ENCODE measurements at places on chromosomes 2 and 18.

- no peak for DNase-seq
These were observed at the start of gene LBX2 for GRCh38 chr2:74499267-74499939. Gene LBX2, minus strand, starts transcription at chr2:74499603. Its CDS starts 66 bp downstream, at chr2:74499537.

DNA sequence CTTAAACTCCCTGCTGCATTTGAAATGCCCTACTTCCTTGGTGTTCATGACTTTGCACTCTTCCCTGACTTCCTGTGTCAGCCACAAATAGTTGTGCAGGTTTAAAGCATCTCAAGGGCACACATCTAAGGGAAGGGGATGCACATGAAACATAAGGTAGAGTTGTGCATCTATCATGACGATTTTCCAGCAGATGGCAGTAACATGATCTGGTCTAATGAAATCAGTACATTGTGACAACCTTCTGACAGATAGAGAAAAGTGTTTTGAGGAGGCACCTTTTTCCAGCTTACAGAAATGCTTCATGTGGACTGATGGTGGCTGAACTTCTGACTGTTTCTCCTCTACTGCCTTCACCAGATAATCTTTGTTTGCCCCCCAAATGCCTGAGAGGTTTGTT is 238.9 kb downstream of the XIRP2 start:
- peak; percentile 27 for DNase-seq

GRCh38 chr2:238421695-238422035 is 5.1 kb upstream of the ASB1 start:
- no peak for DNase-seq

DNA sequence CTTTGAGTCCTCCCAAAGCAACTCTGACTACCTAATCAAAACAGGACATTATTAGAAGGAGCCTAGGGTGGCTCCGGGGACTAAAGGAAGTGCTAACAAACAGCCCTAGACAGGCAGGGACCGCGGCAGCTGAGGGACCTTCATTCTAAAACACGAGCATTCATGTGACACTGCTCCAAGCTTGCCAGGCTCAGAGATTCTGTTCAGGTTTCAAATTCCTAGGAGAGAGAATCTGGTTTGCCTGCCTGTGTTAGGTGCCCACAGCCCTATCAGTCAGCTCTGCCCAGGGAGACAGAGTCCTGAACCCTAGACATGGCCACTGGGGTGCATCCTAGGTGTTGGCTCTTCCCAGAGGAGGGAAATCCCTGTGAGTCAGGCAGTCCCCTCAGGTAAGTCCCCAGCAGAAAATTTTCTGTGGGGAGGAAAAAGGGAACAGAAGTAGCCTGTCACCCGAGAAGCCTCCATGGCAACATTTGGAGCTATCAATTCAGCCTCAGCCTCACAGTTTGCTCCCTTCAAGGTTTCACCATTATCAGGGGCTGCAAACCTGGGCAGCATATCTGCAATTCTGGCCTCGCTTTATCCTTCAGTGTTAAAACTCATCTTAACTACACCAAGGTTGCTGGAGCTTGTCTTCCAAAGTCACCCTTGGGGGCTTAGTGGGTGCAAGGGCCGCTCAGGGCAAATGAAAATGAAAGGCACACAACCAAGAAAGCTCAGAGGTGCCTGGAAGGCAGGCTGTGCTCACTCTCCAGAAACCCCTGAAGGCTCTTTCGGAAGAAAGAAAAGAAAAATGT is 28.6 kb downstream of the PCBP1 start:
- DNase-seq: no peak

DNA sequence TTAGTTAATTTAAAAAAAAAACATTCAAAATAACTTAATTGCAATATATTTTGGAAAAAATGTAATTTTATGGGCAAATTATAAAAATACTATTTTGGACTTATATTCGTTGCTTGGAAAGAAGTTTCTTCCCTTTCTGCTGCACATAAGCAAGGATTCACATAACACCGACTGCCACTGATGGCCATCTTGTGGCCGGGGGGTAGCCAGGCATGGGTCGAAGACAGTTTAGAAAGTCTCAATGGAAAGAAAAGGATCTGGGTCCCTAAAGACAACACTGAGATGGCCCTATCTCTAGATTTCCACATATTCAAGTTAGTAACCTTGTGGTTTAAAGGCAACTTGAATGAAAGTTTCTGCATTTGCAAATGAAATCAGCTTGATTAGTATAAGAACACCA is 318.6 kb downstream of the AKAIN1 start:
- no peak for DNase-seq

DNA sequence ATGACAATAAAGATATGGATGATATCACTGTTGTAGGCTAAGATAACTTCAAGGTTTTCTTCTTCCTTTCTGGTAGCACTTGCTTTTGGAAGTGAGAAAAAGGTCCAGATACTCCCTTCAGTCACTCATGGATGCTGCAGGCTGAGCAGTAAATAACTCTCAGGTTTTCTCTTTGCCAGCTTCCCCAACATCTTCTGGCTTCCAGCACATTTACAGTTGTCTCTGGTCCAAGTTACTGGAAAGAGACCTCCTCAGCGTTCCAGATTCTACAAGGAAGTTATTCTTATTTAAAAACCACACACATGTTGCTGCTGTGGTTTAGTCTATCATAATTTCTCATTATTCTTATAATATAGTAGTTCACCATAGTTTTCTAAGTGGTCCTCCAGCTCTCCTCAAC is 383.4 kb downstream of the PLCL1 start:
- no peak for DNase-seq

DNA sequence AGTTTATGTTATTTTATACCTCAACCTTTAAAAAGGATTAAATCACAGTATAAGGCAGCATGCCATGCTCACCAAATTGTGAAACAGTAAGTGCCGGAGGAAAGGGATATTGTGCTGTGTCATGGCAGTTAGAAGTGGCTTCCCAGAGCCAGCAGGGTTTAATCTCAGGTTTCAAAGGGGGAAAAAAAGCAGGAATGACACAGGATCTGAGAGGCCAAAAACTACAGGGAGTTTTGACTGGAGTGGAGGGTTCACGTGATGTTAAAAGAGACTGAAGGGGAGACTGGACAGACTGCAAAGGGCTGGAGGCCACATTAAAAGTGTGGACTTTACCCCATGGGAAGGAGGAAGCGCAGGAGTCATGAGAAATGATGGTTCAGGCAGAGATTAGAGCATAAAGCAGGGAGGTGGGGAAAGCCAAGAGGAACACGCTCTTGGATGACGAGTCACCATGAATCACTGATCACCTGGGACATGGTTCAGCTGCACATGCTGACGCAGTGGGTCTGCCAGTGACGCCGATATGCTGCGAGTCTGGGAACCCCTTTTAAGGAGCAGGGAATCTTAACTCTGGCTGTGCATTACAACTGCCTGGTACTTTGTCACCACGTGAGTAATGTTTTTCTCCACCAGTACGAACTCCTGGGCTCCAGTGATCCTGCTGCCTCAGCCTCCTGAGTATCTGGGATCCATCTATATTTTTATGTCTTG is 6.1 kb downstream of the CHMP1B start:
- DNase-seq: peak; percentile 98

DNA sequence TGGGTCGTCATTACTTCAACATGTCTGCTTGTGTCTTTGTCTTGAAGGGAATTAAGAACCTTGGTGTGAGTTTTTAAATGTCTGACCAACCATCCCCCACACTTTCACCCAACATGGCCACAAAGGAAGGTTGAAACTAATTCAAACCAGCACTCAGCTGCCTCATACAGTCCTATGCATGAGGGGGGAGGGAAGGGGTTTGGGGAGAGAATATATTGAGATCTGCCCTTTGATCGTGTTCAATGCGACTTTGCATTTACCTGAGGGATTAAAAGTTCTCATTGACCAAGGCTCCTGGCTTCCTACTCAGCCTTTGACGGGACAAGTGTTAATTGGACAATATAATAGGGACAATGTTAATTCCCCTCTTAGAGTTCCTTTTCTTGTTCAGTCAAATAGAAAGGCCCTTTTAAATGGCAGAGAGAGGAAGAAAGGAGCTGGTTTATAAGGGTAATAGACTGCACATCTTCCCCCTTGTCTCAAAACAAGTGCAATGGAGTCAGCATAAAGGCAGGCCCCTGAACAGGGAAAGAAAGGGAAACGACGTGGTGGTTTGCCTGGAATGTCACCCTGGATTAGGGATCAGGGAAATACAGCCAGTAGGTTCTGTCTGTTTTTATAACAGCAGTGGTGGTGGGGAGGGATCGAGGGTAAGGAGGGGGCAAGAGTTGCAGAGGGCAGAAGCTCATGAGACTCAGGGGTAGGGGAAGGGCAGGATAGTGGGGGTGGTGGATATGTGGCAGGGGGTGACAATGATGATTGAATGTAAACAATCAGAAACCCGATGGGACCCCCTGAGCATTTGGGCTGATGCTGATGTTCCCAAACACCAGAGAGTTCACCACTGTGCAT is 198.7 kb downstream of the MYCN start:
- DNase-seq: no peak

- DNase-seq: no peak
These were observed 12.7 kb upstream of the BOK start for GRCh38 chr2:241545523-241546473.

- DNase-seq: no peak
These were observed 412.3 kb upstream of the ETAA1 start for GRCh38 chr2:66984864-66985263.

GRCh38 chr2:223856584-223856983 is 19.2 kb upstream of the AP1S3 start:
- DNase-seq: no peak

GRCh38 chr2:1723397-1724042 is 20.8 kb downstream of the PXDN start:
- no peak for DNase-seq

DNA sequence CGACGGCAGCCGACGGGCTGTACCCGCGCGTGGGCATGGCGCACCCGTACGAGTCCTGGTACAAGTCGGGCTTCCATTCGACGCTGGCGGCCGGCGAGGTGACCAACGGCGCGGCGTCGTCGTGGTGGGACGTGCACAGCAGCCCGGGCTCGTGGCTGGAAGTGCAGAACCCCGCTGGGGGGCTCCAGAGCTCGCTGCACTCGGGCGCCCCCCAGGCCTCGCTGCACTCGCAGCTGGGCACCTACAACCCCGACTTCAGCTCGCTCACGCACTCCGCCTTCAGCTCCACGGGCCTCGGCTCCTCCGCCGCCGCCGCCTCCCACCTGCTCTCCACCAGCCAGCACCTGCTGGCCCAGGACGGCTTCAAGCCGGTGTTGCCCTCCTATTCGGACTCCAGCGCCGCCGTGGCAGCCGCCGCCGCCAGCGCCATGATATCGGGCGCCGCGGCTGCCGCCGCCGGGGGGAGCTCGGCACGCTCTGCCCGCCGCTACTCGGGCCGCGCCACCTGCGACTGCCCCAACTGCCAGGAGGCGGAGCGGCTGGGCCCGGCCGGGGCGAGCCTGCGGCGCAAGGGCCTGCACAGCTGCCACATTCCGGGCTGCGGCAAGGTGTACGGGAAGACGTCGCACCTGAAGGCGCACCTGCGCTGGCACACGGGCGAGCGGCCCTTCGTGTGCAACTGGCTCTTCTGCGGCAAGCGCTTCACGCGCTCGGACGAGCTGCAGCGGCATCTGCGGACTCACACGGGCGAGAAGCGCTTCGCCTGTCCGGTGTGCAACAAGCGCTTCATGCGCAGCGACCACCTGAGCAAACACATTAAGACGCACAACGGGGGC is 2.0 kb downstream of the SP9 start:
- DNase-seq: peak; percentile 40

- DNase-seq: no peak
These were observed 28.8 kb upstream of the SULT1C4 start for GRCh38 chr2:108348816-108349570.

DNA sequence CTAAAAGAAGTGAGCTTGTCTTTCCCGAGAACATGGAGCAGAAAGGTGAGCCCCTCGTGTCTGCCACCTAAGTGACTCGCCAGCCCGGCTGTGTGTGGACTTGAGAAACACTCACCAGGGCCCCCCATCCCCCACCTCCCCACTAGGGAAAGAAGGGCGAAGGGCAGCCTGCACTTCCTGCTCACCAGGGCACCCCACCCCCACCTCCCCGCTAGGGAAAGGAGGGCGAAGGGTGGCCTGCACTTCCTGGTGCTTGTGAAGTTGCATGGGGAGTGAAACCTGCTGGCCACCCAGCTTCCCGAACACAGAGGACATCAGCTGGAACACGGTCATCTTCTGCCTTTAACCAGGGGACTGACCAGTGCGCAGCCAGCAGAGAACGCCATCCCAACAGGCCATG is 402.7 kb upstream of the SALL3 start:
- DNase-seq: no peak

GRCh38 chr18:73975266-73975665 is 172.4 kb downstream of the FBXO15 start:
- DNase-seq: no peak

- no peak for DNase-seq
These were observed 73.5 kb upstream of the SERTAD2 start for GRCh38 chr2:64727013-64727767.

DNA sequence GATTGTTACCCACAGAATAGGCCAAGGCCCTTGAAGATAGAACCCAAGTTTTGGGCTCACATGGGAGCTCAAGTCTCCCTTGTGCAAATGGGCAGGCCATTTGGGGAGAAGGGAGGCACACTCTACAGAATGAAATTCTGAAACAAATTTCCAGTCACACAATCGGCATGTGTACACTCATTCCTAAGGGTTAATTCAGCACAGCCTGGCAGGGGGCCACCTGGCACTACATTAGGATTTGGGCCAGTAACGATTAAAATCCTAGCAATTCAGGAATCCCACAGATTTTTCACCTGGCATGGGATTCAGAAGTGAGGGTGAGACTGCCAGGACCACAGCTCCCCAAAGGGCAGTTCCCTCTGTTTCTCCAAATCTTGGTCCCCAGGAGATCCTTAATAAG is 46.4 kb downstream of the BMP10 start:
- DNase-seq: no peak

- no peak for DNase-seq
These were observed 778.3 kb upstream of the NRXN1 start for GRCh38 chr2:51810197-51810596.

GRCh38 chr2:63737081-63737751 is 104.5 kb upstream of the UGP2 start:
- DNase-seq: no peak

DNA sequence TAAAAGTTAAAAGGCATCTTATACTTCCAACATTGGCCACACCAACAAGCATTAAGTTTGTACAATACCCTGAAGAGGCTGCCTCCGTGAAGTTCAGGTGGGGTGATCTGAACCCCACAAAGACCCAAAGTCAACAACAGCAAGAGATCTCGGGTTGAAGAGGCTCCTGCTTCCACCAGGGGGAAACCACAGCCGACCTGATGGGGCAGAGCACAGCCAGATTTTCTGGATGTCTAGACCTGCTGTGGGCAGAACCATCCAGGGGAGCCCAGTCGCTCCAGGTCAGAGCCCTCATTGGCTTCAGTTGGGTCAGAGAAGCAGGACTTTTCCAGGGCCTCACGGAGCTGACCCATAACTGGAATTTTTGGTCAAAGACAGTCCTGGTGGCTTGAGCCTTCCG is 66.5 kb upstream of the ACKR3 start:
- DNase-seq: no peak

DNA sequence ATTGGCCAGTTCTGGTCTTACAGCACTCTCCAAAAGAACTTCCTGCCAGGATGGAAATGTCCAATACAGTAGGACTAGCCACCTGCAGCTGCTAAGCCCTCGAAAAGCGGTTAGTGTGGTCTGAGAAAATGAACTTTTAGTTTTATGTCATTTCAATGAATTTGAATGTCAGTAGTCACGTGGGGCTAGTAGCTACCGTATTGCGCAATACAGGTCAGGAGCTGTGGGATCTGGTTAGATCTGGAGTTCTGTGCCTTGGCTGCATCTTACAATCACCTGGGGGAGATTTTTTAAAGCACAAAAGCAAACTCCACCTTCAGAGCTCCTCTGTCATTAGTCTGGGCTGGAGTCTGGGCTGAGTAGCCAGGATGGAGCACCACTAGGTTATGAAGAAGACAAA is 35.9 kb downstream of the C1QL2 start:
- DNase-seq: no peak

Measured in NCI-H460 (cell line).